ENCODE measurements at places on chromosomes 1 and 21.

GRCh38 chr21:45039317-45040156, 34.8 kb upstream of the ADARB1 start:
- DNase-seq, result no peak

GRCh38 chr1:230365723-230366307, 60.3 kb downstream of the PGBD5 start:
- DNase-seq, result no peak

DNA sequence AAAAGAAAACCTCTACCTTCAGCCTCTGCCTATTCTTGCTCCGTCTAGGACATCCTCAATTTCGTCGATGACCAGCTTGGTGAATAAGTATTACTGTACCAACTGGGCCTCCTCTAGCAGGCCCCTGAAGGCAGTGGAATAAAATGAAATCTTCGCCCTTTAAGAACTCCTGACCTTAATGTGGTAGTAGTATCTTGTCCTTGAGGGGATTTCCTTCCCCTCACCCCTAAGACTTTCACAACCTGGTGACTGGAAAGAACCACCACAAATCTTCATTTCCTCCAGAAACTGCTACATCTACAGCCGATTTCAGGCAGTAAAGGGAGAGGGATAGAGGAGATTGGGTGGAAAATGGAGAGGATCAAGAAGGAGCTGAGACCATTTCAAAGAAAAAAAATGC, 1.6 kb upstream of the HAX1 start:
- no peak for DNase-seq

DNA sequence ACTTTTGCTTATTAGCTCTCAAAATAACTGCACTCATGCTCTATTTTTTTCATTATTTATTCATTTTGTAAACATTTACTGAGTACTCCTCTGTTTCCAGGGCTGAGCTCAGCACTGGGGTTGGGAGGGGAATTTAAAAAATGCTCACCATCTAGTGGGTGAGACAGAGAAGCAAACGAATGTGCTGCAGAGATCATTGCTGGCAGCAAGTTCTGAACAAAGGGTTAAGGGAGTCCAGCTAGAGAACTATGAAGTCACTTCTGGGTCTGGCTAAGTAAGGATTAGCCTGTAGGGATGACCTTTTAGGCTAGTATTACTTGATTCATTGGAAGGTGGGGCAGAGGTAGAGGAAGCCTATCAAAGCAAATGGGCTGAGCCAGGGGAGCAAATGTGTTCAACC, 99.1 kb upstream of the ZNF644 start:
- DNase-seq, result no peak

DNA sequence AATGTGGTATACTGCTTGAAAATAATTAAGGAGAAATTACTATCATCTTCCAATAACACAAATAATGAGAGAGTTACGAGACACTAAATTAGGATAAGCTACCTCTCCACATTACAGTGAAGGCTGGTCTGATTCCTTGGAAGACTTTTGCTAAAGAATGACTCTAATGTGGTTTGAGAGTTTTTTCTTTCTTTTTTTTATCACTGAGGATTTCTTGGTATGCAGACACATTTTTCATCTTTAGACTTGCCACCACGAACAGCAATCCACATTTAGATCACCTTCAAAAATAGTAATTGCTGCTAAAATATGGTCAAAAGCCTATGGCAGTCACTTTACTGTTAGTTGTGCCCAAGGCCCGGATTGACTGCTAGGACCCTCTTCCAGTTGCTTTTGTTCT, 16.6 kb upstream of the TMEM35B start:
- DNase-seq, result no peak

DNA sequence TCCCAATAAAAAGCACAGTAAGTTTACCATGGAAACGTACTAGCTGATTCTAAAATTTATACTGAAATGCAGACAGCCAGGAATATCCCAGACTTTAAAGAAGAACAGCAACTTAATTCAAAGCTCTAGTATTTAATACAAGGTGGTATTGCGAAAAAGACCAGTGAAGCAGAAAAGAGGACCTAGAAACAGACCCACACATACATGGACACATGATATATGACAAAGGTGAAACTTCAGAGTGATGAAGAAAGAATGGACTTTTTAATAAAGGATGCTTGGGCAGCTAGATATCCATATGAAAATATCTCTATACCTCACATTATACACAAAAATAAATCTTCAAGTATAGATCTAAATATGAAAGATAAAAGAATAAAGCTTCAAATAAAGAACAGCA, 62.6 kb downstream of the COP1 start:
- DNase-seq, result no peak

- DNase-seq, result no peak
Observed at GRCh38 chr1:227883073-227883520, 64.6 kb downstream of the WNT9A start.

GRCh38 chr1:4963251-4963650, 308.8 kb downstream of the AJAP1 start:
- DNase-seq, result no peak

DNA sequence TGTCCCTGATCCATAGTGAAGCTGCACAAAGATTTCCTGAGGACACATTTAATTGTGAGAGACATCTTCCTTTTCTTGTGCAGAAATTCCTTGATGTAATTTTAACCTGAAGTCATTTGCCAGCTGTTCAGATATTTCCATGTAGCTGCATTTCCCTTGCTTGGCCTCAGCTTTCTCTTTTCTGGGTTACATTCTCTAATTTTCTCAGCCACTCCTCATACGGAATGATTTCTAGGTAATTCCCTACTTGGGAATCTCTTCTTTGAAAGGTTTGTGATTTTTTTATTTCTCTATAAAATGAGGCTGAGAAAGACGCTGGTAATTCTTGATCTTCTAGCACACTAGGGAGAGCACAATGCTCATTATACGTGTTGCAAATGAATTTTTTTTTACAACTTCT, 199.0 kb downstream of the PCP4 start:
- DNase-seq, result no peak

DNA sequence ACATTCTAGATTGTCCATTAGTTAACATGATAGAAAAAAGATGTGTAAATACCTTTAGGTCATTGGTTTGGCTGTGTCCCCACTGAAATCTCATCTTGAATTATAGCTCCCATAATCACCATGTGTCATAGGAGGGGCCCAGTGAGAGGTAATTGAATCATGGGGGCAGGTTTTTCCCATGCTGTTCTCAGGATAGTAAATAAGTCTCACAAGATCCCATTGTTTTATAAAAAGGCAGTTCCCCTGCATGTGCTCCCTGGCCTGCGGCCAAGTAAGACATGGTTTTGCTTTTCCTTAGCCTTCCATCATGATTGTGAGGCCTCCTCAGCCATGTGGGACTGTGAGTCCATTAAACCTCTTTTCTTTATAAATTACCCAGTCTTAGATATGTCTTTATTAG, 32.5 kb upstream of the SLC44A5 start:
- DNase-seq, result peak; percentile 3

DNA sequence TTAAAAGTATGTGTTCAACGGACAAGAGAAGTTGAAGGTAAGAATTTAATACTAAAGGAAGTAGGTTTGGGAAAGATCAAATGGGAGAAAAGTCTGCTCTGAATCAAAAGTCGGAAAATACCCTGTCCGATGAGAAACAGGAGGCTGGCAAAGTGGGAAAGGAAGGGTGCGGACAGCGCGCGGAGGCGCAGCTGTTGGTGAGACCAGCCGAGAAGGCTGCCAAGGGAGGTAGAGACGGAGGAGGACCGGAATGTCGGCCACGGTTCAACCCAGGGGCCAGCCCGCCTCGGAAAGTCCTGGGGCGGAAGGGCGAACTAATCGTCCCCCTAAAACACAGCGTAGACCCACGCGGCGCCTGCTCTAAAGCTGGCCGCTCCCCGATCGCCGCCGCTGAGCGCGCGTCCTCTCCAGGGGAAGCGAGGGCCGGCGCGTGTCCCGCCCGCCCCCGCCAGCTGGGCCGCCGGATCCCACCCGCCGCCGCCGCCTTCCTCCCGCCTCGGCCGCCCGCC, 639 bp upstream of the SPATA1 start:
- peak; percentile 71 for DNase-seq

DNA sequence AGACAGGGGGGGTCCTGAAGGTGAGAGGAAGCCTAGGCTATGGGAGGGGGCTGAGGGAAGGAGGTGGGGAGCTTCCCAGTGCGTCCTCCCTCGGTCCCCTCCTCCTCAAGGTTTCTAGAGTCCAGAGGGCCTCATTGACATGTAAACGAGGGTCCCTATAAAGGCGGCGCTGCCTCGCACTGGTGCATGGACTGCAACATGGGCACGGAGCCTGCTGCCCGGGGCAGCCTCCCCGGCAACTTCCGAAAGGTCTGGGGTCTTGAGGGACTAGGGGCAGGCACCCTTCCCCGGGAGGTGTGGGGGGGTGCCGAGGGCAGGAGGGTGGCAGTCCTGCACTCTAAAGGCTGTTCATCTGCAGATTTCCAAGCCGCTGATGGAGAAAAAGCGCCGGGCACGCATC, at the start of gene HES3:
Gene HES3, plus strand, starts transcription at position 187 of the 400 bp plus-strand sequence. Its CDS starts 187 bp downstream, at position 374.
- DNase-seq, result no peak

- DNase-seq, result peak; percentile 54
Observed at GRCh38 chr1:156652131-156652991, 10.4 kb downstream of the BCAN start.

GRCh38 chr1:87338566-87338965, 9.9 kb downstream of the LMO4 start:
- no peak for DNase-seq

GRCh38 chr1:192493584-192493983, 82.0 kb upstream of the RGS1 start:
- no peak for DNase-seq

DNA sequence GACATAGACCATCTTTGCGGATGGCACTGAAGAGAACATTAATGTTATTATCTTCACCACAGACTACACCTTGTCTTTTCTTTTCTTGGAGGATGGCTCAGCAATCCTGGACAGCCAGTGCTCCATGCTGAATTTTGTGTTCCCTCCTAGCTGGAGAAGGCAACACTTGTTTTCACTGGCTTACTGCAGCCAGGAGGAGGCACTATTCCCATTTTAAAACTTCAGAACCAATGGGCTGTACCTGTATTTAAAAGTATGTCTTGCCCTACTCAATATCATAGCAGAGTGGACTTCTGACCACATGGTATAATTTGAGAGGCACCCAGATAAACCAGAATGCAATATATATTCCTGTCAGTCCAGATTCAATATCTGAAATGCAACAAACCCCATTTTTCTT, 53.3 kb upstream of the POGK start:
- no peak for DNase-seq

GRCh38 chr1:162823231-162823630, 32.7 kb downstream of the HSD17B7 start:
- DNase-seq, result peak; percentile 23

DNA sequence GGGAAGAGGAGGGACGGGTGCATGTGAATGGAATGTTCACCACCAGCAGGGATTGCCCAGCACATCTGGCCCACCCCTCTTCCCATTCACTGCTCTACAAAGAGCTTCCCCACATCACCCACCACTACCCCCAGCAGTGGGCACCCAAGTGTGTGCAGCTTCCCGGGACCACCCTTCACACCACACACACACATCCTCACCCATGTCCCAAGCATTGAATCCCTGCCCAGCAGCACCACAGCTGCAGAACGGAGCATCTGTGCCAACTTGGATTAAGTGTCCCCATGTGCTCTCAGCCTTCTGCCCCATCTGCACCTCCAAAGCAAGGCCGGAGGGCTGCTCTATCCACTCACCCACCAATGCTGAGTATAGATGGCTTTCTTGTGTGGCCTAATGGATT, 141.4 kb downstream of the PSMG1 start:
- DNase-seq, result no peak

- no peak for DNase-seq
Observed at GRCh38 chr1:51423073-51423821, 92.9 kb upstream of the TTC39A start.

- DNase-seq, result no peak
Observed at GRCh38 chr1:245814651-245815050, 659.9 kb downstream of the KIF26B start.

DNA sequence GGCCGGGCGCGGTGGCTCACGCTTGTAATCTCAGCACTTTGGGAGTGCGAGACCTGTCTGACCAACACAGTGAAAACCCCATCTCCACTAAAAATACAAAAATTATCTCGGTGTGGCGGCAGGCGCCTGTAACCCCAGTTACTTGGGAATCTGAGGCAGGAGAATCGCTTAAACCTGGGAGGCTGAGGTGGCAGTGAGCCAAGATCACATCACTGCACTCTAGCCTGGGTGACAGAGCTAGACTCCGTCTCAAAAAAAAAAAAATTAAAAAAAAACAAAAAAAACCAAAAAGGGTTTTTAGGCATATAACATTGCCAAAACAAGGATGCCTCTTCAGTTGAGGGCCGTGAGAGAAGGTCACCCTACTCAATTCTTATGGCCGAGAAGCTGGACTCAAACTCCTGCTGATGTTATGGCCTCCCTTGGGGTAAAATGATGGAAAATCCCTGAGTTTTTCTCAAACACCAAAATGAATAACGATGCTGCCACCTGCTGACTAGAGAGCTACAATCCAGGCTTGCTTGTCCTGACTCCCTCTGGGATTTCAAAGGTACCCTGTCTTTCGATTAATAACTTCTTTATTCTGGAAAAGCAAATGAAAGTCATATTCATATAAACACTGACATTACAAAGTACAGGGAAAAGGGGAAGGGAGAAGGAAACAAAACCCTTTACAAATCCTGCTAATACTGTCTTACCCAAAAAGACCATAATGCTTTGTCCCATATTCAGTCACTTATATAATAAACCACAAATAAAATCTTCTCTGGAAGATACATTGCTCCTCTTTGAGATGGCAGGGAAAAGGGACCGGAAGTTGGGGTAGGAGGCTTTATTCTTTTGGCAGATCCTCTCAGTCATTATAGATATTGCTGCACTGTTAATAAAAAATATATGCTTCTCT, 10.7 kb downstream of the RAB42 start:
- DNase-seq, result peak; percentile 87

GRCh38 chr21:42055425-42055824, 15.7 kb upstream of the UMODL1 start:
- no peak for DNase-seq

- DNase-seq, result no peak
Observed at GRCh38 chr1:43824795-43825194, 108.8 kb upstream of the ARTN start.

- DNase-seq, result no peak
Observed at GRCh38 chr1:112992780-112993179, 36.8 kb upstream of the SLC16A1 start.

- no peak for DNase-seq
Observed at GRCh38 chr1:240794046-240794843, 182.3 kb upstream of the GREM2 start.

- DNase-seq, result no peak
Observed at GRCh38 chr1:30329802-30330557, 393.4 kb downstream of the MATN1 start.

DNA sequence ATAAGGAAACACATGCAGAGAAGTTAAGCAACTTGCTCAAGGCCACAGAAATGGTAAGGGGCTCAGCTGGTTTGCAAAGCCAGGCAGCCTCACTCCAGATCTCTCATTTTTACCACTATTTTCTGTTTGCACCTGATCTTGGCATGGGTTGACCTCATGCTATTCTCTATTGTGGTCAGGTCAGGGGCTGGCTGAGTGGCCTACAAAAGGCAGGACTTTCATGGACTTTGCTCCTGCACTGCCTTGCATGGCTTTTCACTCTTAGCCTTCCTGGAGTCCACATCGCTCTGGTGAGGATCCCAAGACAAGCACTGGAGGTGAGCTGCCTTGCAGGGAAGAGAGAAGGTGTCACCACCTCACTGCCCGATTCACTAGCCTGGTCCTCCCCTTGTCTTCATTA, 56.8 kb upstream of the CSF3R start:
- DNase-seq, result no peak
